Fibroblast of skin of abdomen (primary cell): ENCODE measurements at places on chromosomes 6 and 20.

DNA sequence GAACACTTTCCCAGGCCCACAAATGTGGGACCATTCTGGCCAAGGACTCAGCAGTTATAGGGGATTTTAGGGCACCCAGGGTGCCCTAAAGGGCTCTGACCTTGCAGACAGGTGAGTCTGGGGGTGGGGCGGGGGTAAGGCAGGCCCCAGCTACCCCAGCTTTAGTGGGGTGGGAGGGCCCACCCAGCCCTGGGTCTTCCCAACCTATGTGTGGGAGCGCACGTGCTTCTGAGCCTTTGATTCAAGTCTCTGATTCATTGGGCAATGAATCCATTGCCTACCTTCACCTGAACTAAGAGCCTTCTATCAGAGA lies 958 bp downstream of the SERPINB1 start:
- no peak for DNase-seq

DNA sequence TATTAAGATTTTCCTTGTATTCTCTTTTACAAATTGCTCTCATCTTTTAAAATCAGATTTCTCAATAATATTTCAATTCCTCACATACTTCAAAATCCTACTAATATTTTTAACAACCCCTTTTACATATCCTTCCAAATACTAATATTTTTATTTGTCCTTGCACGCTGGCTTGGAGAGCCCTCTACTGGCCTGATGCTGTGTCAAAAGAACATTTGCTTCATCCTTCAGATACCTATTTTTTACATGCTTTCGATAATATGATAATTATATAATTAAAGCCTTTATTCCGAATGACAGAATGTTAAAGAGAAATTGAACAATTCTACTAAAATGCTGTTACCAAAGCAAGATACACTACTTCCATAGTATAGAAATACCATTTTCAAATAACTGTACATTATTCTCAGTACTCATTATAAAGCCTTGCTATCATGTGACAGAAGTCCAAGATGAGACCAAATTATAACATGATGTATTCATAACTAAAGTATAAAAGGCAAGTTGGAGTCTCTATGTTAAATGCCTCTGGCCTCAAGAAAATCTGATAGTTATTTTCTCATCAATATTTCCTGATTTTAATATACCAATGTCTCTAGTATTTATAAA lies 39.0 kb upstream of the PLN start:
- peak; percentile 36 for DNase-seq

GRCh38 chr20:22063753-22064152 lies 358.3 kb downstream of the PAX1 start:
- DNase-seq: peak; percentile 69

GRCh38 chr6:33118525-33119123 lies 42.8 kb downstream of the HLA-DPB1 start:
- DNase-seq: peak; percentile 37

DNA sequence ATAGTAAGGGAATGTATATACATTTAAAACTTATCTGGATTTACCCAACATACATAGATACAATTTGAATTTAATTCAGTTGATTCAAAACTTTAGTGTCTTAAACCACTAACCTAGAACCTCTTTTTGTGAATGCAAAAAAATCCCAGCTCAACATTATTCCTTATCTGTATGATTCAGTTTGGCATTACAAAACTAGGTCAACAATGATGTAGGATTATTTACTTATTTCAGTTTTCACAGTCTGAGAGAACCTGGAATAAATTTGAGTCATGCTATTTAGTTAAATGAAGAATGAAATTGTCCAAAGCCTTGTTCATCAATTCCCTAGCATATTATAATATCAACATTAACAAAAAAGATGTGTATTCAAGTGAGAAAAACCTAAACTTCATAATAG lies 7.4 kb upstream of the PLCB1 start:
- no peak for DNase-seq

DNA sequence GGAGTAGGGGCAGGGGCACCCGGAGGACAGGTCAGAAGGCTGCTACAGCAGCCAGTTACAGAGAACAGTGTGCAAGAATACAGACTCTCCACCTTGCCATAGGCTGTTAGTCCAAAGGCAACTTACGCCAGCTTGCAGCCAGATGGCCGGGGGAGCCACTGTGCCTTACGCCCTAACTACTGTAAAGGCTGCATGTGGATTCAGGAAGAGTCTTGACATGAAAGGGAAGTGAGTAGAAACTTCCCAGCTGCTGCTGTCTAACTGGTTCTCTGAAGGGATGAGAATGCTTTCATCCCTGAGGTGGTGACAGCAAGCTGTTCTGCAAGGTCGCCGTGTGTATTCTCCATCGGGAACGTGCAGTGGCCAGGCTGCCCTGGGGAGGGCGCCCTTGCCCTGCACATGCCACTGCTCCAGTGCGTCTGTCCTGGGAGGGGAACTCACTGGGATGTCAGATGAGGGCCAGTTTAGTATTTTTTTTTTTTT lies 46.1 kb downstream of the LYRM4 start:
- peak; percentile 75 for DNase-seq

- DNase-seq: no peak
These were observed 109.5 kb downstream of the TRIM27 start for GRCh38 chr6:28814032-28814976.

GRCh38 chr6:138979365-138979764 lies 8.7 kb downstream of the REPS1 start:
- peak; percentile 55 for DNase-seq

DNA sequence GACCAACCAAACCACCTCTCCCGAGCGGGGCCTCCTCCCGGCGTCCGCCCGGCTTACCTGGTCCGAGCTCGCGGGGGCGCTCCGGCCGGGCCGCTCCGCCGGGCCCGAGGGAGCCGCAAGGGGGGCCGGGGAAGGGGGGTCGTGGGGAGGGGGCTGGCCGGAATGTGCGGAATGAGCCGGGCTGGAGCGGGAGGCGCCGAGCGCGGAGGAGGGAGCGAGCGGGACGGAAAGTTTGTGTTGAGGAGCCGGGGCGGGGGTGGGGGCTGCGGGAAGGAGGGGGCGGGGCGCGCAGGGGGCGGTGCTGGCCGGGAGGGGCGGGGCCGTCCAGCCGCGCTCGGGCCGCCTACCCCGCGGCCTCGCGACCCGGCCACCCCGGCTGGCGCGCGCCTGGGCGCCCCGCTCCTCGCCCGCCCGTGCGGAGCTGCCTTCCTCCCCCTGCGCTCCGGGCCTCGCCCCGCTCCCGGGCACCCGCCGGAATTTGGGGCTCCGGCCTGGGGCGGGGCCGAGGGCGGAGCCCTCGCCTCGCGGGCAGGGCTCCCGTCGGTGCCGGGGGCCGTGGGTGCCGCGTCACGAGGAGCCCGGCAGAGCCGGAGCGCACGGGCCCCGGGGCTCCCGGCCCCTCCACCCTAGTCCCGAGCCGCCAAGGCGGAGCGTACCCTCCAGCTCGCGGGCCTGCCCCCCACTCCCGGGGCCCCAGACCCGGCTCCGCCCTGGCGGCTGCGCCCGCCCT lies at the start of gene TEAD3:
Gene TEAD3, minus strand, starts transcription at position 239 of the 730 bp plus-strand sequence.
- peak; percentile 84 for DNase-seq
